ENCODE measurements at places on chromosomes 2 and 18.
A peak's percentile ranks its signal among the peaks of the same experiment; 100 is the strongest.

GRCh38 chr2:44075541-44075940 is 79.8 kb upstream of the LRPPRC start:
- peak; percentile 44 for DNase-seq

DNA sequence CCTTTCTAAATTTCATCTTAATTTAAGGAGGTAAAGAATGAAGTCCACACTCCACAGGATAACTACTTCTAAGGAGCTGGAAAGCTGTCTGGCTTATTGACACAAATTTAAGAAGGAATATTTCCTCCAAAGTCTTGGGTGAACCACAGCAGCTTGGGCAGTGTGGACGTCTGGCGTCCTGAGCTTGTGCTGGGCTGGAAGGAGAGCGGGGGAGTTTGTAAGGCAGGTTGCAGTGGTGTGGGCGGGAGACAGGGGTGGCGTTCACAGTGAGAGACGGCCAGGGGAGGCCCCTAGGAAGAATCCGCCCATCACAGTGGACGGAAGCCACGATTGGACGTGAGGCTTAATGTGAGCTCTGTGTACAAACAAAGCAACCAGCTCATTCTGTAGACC is 25.7 kb downstream of the ADI1 start:
- DNase-seq: peak; percentile 94

- DNase-seq: peak; percentile 33
These were observed 2.6 kb downstream of the RAMP1 start for GRCh38 chr2:237861875-237862527.

DNA sequence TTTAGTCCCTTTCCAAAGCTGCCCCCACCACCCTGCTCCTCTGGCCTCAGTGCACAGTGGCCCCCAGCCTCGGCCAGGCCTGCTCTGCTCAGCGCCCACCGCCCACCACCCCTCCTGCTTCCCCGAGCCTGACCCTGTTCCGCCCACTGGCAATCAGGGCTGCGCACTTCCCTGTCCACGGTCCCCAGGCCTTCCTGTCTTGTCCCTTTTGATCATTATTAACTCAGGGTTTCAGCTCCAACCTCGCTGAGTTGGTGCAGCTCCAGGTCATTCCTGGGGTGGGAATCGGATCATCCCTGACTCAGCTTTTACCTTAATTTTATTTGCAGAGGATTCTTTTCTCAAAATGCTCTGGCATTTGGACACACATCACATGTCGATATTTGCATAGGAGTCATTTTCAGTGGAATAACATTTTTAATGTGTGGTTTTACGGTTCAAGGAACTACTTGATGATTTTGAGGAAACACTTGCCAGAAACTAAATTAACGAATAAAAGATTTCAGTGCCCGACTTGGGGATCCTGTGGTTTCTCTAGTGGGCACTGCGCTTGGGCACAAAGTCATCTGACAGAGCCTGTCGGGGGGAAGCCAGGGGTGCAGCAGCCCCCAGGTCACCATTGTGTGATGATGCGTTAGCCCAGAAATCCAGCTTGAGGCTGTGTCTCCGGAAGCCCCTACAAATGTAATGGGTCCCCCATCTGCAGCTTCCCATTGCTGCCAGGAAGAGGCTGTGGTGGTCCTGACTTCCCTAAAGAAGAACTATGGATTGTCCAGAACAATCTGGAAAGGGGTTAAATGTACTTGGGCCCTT is 1.0 kb upstream of the ESPNL start:
- DNase-seq: no peak

DNA sequence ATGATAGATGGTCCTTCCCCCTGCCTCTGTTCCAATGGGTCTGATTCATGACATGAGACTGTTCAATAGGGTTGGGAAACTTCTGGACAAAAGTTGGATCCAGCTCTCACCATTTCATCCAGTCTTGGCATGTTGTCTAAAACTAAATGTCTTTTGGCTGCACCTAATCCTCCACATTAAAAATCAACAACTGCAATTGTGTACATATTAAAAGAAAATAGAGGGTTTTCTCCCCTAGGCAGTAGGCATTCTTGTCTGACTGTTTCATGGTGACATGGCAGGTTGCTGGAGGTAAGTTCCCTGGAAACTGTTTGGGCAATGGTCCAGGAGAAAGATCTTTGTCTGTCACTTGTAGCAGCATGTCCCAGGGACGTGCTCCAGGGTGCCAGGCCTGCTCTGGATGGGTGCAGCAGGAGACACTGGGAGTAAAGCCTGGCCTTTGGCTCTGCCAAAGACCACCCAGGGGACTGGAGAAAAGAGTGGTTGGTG is 135.8 kb downstream of the TCF4 start:
- DNase-seq: no peak

GRCh38 chr18:55607773-55608172 is 19.8 kb upstream of the TCF4 start:
- no peak for DNase-seq

DNA sequence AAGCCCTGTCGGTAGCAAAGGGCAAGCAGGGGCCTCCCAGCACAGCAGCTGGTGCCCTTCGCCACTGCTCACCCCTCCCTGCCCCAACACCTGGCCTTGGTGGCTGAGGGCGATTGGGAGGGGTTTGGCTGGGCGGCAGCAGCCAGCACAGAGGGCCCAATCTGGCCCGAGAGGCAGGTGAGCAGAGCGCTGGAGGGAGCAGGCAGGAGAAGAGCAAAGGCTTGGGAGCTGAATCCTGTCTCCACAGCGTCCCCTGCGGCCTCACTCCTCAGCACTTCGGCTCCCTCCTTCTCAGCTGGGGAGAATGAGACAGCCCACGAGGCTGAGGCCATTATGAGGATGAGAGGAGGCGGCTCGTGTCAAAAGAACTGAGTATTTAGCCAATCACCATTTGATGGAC is 74.9 kb upstream of the TAF1B start:
- DNase-seq: peak; percentile 40

- DNase-seq: peak; percentile 21
These were observed 47.5 kb upstream of the ROCK2 start for GRCh38 chr2:11391942-11392266.

GRCh38 chr2:96374211-96374951 is 38.8 kb downstream of the NCAPH start:
- no peak for DNase-seq

- DNase-seq: peak; percentile 85
These were observed 31.4 kb downstream of the EPG5 start for GRCh38 chr18:45935591-45936335.

DNA sequence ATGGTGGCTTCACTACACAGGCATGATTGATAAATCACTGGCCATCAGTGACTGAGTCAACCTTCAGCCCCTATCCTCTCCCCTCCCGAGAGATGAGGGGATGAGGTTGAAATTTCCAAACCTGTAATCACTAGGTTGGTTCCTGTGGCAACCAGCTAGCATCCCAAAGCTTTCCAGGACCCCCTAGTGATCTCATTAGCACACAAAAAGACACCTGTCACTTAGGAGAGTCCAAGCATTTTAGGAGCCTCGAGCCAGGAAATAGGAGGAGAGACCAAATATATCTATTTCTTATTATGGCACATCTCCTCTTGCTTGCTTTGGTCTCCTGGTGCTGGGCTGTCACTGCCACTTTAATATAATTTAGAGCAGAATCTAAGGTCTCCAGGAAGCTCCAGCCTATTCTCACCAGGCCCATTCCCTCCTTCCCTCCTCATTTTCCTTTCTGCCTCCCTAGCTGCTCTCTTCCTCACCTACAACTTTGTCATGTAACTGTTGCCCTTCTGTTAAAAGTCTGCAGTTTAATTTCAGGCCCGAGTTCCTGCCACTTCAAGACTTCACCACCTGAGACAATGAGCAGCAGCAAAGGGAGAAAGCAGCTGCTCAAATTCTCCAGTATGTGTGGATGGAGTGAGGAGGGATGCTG is 33.2 kb upstream of the NAB1 start:
- no peak for DNase-seq

GRCh38 chr18:28494151-28494550 is 317.2 kb upstream of the CDH2 start:
- DNase-seq: peak; percentile 78

- DNase-seq: no peak
These were observed 37.0 kb upstream of the FOSL2 start for GRCh38 chr2:28355521-28356094.

DNA sequence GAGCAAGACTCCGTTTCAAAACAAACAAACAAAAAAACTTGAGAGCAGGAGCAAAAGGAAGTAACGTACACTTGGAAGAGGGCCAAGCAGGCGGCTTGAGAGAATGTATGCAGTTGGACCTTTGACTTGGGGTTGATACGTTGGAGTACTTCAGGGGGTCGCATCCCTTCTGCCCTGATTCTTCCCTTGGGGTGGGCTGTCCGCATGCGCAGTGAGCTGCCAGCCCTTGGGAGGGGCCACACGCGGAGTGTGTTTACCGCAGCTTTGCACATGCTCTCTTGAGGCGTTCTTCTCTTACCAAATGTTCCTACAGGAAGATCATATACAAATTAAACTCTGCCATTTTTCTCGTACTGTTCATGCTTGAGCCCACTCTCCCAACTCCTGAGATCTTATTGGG is 38.1 kb upstream of the SOCS6 start:
- no peak for DNase-seq

GRCh38 chr2:19838616-19839015 is 63.2 kb downstream of the TTC32 start:
- DNase-seq: peak; percentile 50

- DNase-seq: no peak
These were observed 211.3 kb upstream of the APCDD1 start for GRCh38 chr18:10242936-10243680.

DNA sequence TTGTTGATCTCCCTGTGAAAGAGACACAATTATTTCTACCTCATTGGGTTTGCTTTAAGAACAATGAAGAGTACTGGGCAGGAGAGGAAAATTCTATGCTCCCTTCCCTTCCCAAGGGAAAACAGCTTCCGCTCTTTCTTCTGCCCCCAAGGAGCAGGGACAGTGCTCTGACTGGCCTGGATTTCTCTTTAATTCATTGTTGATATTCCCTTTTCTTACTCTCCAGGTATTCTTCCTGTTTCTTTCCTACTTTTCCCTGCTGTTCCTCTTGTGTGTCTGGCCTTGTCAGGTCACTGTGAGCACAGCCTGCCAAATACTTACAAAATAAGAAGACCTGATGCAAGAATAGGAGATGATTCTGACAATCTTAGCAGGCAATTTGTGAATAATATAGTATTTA is 49.6 kb upstream of the SPAG16 start:
- no peak for DNase-seq

DNA sequence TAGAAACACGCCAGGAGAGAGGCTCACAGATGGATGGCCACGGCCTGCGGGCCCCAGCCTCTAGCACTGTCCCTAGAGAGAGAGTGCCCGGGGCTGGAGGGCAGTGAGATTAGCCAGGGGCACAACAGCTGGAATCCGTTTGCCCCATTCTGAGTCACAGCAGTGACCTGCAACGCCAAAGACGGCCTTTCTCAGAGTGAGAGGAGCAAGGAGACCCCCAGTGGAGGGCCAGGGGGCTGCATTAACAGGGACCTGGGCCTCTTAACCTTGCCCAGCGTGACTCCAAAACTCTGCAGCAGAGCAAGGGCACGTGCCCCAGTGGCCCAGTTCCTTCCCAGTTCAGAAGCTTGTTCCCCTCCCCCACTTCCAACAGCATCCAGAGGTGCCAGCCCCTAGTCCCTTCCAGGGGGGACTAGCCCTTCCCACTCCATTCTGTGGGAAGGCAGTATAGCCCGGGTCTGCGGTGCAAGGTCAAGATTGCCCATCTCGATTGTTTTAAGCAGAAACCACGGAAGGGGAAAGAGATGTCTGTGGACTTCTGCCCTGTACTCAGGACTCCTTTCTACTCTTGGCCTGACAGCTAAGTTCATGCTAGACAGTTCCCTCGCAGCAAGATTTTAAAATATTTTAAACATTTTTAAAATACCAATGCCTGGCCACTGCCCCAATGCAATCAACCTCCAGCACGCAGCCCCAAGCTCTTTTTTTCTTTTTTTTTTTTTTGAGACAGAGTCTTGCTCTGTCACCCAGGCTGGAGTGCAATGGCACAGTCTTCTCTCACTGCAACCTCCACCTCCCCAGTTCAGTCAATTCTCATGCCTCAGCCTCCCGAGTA is 50.9 kb upstream of the BIN1 start:
- no peak for DNase-seq

DNA sequence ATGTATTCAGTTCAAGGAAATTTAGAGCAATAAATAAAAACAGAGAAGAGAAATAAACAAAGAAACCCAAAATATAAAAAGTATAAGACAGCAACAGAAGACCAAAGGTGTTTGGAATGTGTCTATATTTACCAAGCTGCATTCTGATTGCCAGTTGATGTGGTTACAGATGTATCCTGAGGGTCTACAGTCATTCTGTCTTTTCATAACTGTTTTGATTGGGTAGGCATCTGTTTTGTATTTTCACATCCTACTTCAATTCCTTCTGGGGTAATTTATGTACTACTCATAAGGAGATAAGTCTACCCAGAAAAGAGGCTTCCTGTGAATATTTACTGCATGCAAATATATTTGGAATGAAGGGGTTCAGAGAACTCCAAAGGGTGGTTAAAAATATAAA is 596.8 kb upstream of the GCFC2 start:
- DNase-seq: no peak

GRCh38 chr2:36330473-36331395 is 24.8 kb upstream of the CRIM1 start:
- no peak for DNase-seq

- DNase-seq: peak; percentile 52
These were observed 44.6 kb downstream of the FAM124B start for GRCh38 chr2:224357098-224357901.

DNA sequence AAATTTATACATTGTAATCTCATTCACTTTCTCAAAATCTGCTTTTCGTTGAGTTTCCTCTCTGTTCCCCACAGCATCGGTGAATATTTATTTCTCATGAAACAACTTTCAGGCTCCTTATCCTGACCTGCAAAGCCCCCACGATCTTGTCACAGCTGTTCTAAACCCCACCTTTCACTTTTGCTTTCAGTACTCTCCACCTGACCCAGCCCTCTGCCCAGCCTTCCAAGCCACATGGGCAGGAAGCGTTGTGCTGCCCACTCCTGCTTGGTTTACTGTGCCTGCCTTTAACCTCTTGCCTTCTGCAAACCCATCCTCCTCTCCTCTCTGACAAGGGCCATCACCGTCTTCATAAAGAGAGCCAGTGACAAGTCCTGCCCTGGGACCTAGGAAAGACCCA is 262.5 kb downstream of the GALR1 start:
- no peak for DNase-seq

DNA sequence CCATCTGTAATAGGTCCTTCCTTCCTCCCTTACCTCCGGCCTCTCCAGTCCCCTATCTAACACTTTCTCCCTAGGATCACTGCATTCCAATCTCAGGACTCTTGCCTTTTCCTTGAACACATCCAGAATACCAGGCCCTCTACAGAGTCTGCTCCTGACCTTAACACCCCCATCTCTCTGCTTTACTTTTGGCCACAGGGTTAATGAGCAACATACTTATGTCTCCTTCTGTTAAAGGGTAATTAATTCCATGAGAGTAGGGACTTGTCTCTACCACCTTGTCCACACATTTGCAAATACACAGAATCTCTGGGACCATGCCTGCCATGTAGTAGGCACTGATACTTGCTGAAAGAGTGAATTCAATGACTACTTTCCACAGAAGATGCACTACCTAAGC is 94.9 kb downstream of the COBLL1 start:
- no peak for DNase-seq

DNA sequence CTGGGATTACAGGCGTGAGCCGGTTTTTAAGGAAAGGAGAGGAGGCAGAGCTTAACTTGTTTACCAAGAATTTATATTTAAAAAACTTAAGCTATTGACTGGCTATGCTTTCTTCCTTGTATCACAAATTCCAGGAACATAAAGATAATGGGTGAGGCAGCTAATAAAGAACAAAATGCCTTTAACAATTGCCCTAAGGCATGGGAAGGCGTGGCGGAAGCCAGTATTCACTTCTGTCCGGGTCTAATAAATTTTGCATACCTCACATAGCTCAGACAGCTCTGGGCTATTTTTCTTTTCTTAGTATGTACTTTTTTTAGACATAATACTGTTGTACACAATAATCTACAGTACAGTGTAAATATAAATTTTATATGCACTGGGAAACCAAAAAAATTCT is 1.0 kb upstream of the LDAH start:
- DNase-seq: no peak

All from amniotic epithelial cell (primary cell).